WERI-Rb-1 (cell line): ENCODE measurements at places on chromosomes 13 and 19.

DNA sequence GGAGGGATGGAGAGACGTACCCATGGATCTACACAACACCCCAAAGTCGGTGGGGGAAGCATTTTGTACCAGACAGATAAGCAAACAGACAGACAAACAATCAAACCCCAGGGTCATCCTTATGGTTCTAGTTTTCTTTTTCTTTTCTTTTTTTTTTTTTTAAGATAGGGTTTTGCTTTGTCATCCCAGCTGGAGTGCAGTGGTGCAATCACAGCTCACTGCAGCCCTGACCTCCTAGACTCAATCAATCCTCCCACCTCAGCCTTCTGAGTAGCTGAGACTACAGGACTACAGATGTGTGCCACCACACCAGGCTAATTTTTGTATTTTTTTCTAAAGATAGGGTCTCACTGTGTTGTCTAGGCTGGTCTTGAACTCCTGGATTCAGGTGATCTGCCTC is 17.9 kb upstream of the FBL start:
- no peak for DNase-seq

GRCh38 chr13:36925603-36926002 is 5.6 kb upstream of the SMAD9 start:
- DNase-seq = no peak

- no peak for DNase-seq
These were observed 307.6 kb upstream of the NBEA start for GRCh38 chr13:34634448-34634847.

DNA sequence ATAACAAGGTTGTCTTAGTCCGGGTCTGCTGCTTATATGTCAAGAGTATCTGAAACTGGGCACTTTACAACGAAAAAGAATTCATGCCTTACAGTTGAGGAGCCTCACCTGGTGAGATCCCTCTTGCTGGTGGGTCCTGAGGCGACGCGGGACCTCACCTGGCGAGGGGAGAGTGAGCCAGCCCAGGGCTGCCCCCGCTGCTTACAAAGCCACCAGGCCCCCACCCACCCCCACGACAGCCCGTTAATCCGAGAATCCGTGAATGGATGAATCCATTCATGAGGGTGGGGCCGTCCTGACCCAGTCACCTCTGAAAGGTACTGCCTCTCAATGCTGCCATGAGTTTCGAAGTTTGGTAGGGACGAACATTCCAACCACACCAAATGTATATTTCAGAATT is 54.0 kb upstream of the F7 start:
- DNase-seq = no peak

DNA sequence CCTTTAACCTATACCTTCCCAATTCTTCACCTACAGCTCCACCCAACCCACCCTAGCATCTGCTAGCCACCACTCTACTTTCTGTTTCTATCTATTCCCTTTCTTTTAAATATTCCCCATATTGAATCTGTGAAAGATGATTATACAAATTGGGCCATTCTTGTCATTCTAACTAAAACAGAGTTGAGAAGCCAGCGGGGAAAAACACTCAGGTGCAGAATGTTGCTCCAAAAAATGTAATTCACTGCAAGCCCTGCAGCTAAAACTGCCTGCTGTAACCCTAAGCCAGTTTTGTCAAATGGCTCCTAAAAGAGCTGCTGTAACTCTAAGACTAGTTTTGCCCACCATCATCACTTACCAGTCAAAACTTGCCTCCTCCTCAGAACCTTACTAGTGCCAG is 1468.6 kb upstream of the MIR17HG start:
- DNase-seq = no peak

DNA sequence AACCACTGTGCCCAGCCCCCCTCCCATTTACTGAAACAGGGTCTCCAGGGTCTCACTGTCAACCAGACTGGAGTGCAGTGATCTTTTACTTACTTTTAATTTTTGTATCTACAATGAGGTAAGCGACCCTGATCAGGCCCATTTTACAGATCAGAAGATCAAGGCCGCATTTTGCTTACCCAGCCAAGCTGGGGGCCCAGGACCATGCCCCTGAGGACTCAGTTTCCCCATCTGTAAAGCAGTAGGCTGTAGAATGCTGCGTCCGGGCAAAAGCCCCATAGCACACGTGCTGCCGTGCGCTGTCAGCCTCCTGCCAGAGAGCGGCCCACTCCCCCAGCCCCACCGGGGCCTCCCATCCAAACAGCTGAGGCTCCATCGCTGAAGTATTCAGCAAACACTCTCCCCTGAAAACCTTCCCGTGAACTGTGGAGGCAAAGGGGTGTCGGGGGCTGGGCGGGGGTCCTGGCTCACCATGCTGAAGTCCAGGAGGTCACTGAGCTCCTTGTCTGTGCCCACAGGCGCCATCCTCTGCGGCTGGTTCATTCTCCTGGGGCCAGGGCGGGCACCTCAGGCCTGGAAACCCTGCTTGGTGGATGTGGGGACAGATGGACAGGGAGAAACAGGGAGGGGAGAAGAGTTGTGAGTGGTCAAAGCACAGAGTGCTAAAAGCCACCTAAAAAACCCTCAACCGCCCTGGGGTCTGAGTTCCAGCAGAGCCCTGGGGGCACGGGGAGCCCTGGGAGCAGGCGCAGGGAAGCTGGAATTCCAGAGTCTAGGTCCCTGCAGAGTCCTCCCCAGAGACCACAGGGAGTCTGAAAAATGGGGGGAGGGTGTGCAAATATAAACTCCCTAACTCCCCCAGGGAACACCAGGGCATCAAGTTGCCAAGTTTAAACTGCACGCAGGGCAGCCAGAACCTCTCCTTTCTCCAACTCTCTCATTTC is 2.4 kb downstream of the TCF3 start:
- DNase-seq = no peak

- DNase-seq = no peak
These were observed 447 bp downstream of the RBM42 start for GRCh38 chr19:35629332-35629633.

GRCh38 chr13:51027644-51028043 is 83.4 kb downstream of the C13orf42 start:
- no peak for DNase-seq

- no peak for DNase-seq
These were observed 38.7 kb downstream of the C13orf46 start for GRCh38 chr13:113935001-113935844.

GRCh38 chr13:99322297-99323103 is 15.3 kb upstream of the GPR183 start:
- DNase-seq = no peak

DNA sequence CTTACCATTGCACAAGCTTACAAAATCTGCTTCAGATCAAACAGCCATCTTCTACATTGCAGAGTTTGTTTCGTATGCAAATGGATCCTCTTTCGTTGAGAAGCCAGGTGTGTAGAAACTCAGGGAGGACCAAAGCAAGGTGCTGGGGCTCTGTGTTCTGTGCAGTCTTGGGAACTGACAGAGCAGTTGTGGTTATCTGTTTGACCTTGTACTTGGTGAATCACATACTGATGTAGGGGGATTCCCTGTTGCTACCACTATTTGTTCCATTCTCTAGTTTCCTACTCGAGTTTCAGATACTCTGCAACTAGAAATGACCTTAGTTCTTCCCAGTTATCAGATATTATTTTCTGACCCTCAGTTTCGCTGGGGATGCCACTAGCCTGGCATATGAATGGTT is 95.2 kb upstream of the CLDN10 start:
- no peak for DNase-seq

DNA sequence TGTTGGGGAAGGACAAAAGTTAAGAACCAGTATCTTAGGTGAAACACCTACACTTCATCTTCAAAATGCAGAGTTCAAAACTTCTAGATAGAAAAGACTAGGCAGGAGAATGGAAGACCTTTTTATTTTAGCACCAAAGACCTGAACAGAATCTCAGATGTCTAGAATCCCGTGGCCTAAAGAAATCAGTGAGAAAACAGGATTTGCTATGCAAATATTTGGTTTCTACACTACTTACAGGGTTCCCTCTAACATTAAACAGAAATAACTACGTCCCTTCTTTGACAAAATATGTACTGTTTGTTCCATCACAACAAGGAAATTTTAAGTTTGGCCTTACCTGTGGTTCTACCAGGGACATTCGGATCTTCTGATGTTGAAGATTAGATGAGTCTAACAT is 21.5 kb downstream of the DIS3 start:
- DNase-seq = no peak

GRCh38 chr13:28094306-28094705 is 6.1 kb downstream of the FLT3 start:
- DNase-seq = no peak
